ENCODE measurements at places on chromosomes 7 and 10.

DNA sequence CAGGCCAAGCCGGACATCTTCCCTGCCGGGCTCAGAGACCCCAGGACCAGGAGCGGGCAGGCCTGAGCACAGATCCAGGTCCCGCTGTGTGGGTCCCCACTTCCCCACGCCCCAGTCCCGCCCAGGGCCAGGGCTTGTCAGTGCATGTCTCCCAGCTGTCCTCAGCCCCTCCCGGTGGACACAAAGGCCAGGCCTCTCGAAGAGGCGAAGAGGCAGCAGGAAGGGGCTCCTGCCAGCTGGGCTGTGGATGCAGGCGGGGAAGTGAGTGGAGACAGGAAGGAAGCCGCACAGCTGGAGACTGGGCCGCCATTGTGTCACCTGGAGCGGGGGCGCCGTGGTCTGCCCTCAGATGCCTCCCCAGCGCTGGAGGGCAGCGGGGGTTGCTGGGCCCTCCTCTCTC lies 4.8 kb downstream of the GRIFIN start:
- peak; percentile 83 for DNase-seq

- no peak for DNase-seq
These were observed 1.7 kb downstream of the ATE1 start for GRCh38 chr10:121926157-121926556.

- no peak for DNase-seq
These were observed 5.0 kb upstream of the PAPOLB start for GRCh38 chr7:4866528-4867496.

DNA sequence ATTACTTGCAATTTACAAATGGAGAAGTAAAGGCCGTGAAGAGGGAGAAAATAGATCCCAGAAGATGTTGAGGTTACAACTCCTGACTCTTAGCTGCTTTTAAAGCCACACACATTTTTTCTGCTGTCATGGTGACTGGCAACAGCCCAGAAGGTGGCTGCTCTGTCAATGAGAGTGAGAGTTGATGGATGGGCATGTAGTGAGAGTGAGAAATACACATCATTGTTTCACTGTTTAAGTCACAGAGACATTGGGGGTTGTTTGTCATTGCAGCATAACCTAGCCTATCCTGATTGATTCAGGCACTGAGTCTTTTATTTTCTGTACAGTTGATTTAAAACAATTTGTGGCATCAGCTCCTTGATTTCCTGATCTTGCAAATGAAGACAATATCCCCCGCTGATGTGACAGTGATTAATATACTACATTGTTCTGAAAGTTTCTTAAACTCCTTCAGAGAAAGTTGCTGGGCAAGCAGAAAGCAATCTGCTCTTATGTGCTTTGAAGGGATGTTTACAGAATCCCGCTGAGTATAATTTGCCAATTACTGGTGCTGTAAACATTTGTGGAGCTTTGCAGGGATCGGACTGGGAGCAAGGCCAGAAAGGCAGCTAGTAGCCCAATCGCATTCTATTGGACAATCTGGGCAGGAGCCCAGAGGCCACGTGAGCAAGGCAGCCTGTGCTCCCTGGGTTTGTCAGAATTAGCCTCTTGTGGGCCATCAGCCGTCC lies 229.6 kb downstream of the PRPF18 start:
- DNase-seq: peak; percentile 98

GRCh38 chr10:44961230-44961571 lies 1.6 kb downstream of the RASSF4 start:
- DNase-seq: no peak

DNA sequence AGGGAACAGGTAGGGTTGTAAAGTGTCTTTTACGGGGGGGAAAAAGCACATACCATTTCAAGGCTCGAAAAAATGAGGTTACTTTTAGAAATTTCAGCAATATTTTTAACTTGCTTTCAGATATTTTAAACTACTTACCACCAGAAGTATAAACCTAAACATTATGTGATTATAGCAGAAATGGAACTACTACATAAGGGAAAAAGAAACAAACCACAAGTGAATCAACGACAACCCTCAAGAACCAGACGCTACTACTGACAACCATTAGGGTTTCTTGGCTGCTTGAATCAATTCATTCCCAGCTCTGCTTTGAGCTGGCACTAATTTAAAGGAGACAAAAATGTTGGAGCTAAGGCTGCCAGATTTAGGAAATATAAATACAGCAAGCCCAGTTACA lies 80.1 kb downstream of the ZFAND4 start:
- no peak for DNase-seq

DNA sequence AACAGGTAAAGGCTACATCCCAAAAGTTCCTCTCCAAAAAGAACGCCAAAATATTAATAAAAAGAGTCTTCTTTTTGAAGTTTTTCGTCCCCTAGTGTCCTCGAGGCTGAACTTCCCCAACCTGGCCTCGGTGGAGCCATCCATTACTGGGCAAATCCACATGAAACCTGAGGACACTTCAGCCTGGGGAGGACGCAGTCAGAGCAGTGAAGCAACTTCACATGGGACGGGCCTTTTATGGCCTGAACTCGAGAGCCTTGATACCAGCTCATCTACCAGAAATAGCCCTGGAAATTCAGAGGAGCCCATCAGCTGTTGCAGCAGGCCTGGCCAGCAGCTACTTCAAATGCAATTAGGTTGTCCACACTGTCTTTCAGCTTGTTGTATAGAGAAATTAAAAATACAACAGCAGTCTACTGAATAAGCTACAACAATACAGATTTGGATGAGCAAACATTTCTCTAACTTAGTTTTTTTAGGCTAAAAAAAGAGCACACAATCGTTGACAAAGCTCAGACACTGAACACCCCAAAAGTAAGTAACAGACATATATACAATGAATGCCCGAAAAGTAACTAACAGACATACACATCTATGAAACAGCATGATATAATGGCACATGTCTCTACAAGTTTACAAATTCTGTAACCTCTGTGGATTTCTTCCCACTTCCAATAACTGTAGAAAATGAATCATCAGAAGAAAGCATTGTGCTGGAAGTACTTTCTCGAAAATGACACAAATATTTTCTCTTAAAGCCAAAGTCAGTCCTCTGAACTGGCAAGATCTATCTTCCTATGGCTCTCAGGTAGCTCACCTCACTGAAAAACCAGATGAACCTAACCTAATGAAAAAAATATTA lies at the start of gene SVIL:
SVIL (minus strand) TSS at position 208 of the 862 bp plus-strand sequence. CDS start 79,913 bp downstream, outside the sequence.
- no peak for DNase-seq

- DNase-seq: no peak
These were observed 24.3 kb upstream of the ITGB8 start for GRCh38 chr7:20306180-20306946.

- no peak for DNase-seq
These were observed 248.5 kb downstream of the SFMBT2 start for GRCh38 chr10:7162331-7162730.

- DNase-seq: no peak
These were observed 40.5 kb downstream of the AHCYL2 start for GRCh38 chr7:129265328-129265727.

- no peak for DNase-seq
These were observed 109.3 kb upstream of the NANOS1 start for GRCh38 chr10:118920206-118920605.

- DNase-seq: no peak
These were observed 75.1 kb upstream of the SP4 start for GRCh38 chr7:21352540-21353387.

GRCh38 chr7:110417611-110418010 lies 673.3 kb upstream of the LRRN3 start:
- DNase-seq: no peak

DNA sequence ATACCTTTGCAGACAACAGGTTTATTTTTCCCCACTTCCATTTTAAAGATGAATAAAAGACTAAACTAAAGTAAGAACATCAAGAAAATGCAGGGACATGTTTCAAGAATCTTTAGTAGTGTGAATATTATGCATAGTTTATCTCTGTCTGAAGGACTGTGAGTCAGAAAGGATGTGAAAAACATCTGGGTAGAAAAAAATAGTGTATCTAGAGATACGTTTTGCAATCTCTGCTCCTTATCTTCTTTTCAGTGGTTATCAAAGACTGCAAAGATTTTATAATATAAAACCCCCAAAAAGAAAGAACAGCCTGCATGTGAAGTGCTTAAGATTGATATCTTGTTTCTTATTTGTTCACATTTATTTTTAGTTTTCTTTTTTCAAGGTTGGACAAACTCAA lies 101.9 kb upstream of the ARHGAP21 start:
- no peak for DNase-seq

DNA sequence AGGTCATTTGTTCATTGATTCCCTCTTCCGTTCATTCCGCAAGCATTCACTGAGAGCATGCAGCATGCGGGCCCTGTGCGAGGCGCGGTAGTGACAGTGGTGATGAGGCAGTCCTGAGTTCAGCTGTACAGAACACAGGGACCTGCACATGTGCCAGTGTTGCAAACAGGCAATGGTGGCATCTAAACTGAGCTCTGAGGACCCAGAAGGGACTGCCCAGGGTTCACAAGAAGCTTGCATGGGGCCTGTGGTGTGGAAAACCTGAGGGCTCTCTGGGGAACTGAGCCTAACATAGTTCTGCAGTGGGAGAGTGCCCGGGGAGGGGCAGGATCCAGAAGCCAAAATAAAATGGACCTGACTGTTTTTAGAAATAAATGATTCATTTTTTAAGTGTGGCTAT lies 13.2 kb downstream of the ZNF488 start:
- DNase-seq: no peak
